CD4-positive, alpha-beta T cell treated with Interleukin-12 subunit alpha and Interleukin-12 subunit beta, for 1 hour (primary cell): ENCODE measurements at places on chromosomes 11 and 22.
A peak's percentile ranks its signal among the peaks of the same experiment; 100 is the strongest.

GRCh38 chr22:45284705-45285262 lies at the start of gene UPK3A:
UPK3A (plus strand) TSS chr22:45284949; CDS start chr22:45285014, 65 bp downstream.
- peak; percentile 61 for DNase-seq

GRCh38 chr11:88301488-88302140 lies 35.9 kb downstream of the CTSC start:
- DNase-seq, result peak; percentile 63

- no peak for DNase-seq
Observed at GRCh38 chr11:60925868-60926267, 1.6 kb downstream of the TMEM132A start.

- DNase-seq, result no peak
Observed at GRCh38 chr11:60367009-60367408, 11.3 kb upstream of the MS4A7 start.

DNA sequence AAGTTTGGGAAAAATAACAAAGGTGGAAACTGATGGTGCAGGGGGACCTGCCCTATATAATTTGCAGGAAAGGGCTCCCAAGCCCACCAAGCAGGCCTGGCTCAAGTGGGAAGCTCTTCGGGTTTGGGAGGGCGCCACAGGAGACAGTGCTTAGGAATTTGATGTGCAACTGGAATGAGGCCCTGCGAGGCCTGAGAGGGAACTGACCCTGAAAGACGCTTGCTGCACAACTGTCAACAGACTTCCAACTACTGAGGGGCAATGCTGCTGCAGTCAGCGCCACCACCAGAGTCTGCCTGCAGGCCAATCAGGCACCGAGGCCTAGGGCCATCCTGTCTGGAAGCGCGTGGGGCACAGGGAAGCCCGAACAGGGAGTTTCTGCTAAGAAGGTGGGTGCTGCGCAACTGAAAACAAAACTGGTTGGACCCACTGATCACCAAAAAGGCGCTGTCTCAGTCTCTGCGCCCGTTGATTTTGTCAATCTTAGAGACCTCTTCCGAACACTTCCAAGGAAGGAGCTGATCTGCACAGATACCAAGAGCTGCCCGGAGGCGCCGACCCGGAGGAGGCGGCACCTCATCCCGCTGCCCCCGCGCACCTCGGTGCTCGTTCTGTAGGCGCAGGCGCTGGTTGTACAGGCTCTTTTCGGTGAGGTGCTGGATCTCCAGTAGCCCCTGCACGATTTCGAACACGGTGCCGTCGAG lies 667 bp downstream of the DGCR6L start:
- DNase-seq, result no peak

- DNase-seq, result no peak
Observed at GRCh38 chr11:114259551-114259983, 36.6 kb upstream of the NNMT start.

DNA sequence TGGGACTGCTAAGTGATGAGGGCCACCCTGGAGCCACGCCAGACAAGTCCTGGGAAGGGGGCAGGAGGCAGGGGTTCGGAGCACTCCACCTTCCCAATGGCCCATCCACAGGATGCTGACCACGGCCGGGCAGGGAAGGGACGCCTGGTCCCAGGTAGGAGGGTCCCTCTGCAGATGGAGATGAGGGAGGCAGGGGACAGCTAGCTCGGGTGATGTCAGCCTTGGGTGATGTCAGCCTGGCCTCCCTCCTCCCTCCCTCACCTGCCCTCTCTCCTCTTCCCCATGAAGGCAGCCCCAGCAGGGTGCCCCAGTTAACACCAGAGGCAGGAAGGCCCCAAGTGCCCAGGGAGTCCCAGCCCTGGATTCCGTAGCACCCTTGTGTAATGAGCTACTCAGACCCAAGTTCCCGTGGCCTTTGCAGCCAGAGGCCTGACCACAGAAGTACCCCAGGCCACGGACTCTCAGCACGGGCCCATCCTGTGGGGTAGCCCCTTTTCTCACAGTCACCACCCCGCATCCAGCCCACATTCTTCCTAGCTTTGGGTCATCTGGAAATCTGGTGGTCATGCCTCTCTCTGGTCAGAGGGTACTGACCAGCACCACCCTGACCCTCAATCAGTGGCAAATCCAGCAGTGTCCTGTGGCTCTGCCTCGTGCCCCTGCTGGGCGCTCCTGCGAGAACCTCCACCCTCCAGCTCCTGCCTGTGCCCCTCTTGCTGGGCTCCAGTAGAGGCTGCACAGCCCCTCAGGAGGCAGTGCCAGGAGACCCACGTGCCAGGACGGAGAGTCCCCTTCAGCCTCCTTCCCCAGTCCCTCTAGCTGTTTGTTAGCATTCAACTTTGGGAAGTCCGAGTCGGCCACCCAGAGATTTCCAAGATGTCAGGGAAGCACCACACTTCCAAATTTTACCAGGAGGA lies 47.4 kb downstream of the SHANK2 start:
- no peak for DNase-seq

GRCh38 chr11:58497951-58498350 lies 10.0 kb downstream of the OR5B21 start:
- DNase-seq, result no peak

- DNase-seq, result peak; percentile 60
Observed at GRCh38 chr11:47523490-47524225, 29.3 kb downstream of the CELF1 start.

DNA sequence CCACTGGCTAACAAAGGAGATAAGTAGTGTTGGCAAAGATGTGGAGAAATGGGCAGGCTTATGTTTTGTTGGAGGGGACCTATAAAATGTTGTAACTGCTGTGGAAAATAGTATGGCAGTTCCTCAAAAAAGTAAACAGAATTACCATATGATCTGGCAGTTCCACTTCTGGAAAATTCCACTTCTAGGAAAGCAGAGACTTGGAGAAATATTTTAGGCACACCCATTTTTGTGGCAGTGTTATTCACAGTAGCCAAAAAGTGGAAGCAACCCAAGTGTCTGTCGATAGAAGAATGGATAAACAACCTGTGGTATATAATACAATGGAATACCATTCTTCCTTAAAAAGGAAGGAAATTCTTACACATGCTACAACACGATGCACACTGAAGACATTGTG lies 57.0 kb upstream of the ADORA2A start:
- DNase-seq, result no peak

DNA sequence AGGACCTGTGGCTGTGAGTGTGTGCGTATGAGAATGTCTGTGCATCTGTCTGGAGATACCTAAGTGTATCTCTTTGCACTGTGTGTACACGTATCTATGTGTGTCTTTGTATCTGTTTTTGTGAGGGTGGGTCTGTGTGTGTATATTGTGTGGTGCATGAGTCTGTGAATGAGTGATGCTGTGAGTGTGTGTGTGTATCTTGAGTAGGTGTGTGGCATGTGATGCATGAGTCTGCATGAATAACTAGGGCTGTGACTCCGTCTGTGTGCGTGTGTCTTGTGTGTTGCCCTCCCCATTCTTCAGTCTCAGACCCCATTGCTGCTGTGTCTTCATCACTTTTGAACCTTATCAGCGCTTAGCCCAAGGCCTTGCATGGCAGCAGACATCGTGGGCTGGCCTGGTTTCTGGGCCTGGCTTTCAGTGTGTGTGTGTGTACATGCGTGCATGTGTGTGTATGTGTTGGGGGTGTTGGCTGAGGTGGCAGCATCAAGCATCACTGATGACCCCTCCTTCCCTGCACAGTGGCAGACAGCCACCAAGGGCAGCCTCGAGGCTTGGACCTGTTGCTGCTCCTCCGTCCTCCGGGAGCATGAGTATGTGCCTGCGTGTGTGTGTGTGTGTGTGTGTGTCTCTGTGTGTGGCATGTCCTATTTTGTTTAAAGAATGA lies 1.4 kb downstream of the SGSM1 start:
- no peak for DNase-seq

DNA sequence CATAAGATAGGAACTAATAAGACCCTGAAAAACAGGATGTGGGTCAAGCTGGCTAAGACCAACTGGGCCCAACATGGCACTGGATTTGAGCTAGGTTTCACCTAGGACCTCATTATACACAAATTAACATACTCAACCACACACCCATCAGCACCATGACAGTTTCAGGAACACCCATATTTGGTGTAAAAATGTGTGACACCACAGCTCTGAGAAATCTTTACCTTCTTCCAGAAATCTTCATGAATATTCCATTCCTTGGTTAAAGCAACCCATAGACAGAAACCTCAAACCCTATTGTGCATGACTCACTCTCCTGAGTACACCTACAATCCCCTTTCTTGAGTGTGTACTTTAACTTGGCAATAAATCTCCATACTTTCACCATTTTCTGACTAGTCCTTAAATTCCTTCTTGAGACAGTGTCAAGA lies 378.8 kb downstream of the DYNC2H1 start:
- DNase-seq, result no peak

DNA sequence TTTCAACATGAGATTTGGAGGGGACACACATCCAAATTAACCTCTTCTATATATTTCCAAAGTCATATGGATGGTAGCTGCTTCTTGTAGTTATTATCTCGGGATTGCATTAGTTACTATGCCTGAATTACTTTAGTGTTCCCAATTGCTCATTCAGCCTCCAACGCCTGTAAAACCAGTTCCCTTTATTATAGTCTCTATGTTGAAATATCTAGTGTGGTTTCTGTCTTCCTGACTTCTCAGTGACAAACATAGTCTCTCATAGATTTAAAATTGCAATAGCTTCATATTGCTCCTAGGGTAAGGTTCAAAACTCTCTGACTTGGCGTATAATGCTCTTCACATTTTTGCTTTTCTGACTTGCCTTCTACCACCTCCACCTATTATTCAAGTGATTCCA lies 366.4 kb downstream of the CASP12 start:
- no peak for DNase-seq

DNA sequence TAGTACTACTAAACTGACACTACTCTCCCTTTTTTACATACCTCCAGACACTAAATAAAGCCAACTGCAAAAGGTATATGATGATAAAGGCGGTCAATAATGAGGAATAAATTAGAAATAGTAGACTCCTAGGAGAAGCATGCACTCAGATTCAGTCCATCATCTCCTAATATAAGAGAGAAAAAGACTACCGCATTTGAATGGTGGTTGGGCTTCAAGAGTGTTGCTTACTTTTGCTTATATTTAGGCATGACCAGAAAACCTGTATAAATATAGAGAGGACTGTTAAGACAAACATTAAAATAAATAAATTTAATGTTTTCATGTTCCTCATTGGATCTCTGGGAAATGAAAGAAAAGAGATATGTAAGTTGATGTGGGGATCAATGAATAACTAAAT lies 1137.0 kb downstream of the FAM181B start:
- DNase-seq, result no peak

DNA sequence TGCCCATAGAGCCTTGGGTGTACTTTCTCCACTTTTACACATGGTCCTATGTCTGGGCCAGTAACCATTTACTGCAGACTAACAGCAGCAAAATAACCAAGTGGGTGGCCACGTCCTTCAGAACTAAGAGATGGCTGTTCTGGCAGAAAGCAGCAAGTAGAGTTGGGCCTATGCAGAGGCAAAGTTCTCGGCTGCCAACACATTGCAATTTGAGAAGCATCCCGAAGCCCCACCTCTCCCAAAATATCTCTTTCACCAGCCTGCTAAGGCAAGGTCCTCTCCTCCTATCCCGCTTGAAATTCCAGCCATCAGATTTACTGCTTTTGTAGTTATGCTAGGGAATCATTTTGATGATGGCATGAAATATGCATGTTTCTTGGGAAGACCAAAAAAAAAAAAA lies 118.5 kb upstream of the APOA1 start:
- DNase-seq, result no peak

- DNase-seq, result no peak
Observed at GRCh38 chr11:27864611-27865010, 164.4 kb upstream of the BDNF start.

DNA sequence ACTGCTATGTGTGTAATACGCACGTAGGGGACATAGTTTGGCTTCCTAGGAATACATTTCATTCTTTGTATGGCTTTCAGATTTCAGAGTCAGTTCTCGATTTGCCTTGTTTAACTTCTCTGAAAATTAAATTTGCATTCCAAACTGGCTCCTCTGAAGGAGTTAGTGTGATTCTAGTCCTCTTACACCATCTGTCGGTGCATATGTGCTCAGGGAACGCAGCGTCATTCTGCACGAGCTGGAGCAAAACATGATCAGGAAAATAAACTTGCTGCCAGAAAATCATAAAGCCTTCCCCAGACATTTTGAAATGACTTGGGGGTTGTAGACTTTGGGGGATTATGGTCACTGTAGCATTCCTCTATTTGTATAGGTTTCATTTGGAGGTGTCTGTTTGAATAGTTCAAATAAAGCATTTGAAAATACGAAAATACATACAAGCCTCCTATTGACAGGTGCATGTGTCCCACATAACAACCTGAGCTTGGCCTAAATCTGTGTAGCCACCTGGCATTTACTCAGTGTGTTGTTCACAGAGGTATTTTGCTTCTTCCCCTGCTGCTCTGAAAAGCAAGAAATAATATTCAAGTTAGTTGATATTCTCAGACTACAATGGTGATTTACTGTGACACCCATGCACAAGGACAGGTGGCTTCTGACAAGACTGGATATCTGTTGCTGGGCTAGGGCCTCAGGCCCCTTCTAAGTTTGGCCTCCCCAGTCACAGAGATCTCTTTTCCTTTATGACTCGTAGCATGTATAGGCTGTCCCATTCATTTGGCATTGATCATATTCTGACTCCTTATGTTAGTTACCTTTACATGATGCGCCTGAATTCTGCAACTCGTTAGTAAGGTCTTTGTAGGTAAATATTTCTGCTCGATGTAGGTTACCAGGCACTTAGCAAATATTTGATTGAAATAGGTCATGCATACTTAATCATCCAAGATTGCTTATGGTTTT lies 81.6 kb upstream of the SORL1-AS1 start:
- no peak for DNase-seq

- DNase-seq, result no peak
Observed at GRCh38 chr11:119903389-119903788, 174.4 kb upstream of the NECTIN1 start.

- no peak for DNase-seq
Observed at GRCh38 chr11:61295596-61295926, 445 bp upstream of the VWCE start.

- DNase-seq, result no peak
Observed at GRCh38 chr22:49648053-49648452, 179.6 kb downstream of the BRD1 start.

DNA sequence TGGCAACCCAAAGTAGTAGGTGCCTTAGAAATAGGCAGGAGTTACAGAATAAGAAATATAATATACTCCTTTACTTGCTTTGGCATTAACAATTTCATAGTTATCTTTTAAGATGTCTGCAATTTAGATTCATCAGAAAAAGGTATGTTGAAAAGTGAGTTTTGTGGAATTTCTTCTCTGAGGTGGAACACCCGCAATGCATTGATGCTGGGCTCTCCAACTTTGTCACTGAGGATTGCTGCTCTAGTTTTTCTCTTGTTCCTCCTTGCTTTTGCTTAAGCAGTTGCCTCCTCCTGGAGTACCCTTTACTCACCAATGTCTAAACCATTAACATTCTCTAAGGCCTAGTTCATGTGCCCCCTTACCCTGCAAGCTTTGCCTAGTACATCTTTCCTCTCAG lies 14.1 kb upstream of the ME3 start:
- DNase-seq, result no peak

GRCh38 chr22:40202225-40202944 lies 24.7 kb downstream of the TNRC6B start:
- DNase-seq, result no peak

DNA sequence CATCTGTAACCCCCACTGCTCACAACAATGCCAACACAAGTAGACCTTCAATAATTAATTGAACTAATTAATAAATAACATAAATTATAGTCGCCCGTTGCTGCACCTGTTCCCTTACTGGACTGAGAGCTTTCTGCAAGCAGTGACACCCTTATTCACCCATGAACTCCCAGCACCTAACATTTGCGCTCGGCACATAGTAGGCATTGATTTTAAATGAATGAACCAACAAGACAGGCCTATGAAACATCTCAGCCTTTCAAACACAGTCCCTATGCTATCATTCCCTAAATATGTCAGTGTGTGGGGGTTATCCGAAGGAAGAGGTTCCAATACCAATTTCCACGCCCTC lies 1.1 kb downstream of the THAP12 start:
- no peak for DNase-seq
